CD4-positive, alpha-beta T cell treated with Interleukin-12 subunit alpha and Interleukin-12 subunit beta, for 1 hour (primary cell): ENCODE measurements at places on chromosomes 11 and 22.

DNA sequence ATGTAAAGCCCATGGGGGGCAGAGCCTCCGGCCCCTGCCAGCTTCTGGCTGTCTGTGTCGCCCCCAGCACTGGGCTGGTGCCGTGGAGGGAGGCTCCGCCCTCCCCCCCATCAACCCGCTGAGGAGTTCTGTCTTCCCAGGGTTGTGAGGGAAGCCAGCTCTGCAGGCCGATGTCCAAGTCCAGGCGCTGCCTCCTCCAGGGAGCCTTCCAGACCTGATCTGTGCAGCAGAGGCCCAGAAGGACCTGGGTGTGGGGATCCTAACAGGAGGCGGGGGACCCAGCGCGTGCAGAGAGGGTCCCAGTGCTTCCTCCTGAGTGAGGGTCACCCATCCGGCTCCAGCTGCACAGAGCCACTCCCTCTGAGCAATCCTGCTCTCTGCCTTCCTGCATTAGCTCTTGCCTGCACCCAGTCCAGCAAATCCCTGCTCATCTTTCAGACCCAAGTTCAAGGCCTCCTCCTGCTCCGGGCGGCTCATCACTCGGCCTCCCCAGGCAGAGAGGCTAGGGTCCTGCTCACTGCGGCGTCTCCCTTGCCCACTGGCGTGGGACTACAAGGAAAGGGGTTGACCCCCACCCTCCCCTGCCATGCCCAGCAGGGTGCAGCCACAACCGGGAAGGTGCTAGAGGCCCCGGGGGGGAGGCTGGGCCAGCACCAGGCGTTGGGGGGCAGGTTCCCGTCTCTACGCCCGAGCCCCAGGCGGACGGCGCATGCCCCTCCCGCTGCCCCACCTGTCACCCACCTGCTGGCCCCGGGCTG, 16.4 kb downstream of the PRR33 start:
- DNase-seq = no peak

- DNase-seq = no peak
Measured at GRCh38 chr22:42743501-42743991, 22.9 kb upstream of the A4GALT start.

GRCh38 chr11:120830085-120830620, 193.7 kb upstream of the TBCEL start:
- no peak for DNase-seq

- no peak for DNase-seq
Measured at GRCh38 chr22:24772493-24773220, 1.9 kb downstream of the PIWIL3 start.

GRCh38 chr22:36853407-36854099, 7.3 kb upstream of the NCF4 start:
- peak; percentile 88 for DNase-seq

- no peak for DNase-seq
Measured at GRCh38 chr11:64314805-64315561, 2.4 kb downstream of the TRMT112 start.

- DNase-seq = no peak
Measured at GRCh38 chr11:95254716-95255115, 23.7 kb upstream of the SESN3 start.

DNA sequence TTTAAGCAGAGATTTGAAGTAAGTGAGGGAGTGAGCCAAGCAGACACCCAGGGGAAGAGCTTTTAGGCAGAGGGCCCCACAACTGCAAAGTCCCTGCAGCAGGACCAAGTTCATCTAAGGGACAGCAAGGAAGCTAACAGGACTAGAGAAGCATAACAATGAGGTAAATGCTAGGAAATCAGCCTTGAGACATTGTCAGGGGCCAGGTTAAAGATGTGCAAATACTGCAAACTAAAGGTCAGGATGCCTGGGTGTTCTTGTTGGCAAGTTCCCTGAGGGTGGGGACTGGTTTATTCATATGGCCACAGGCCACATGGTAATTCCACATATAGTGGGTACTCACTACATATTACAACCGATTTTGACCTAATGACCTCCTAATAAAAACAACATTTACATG, 399.2 kb upstream of the NARS2 start:
- no peak for DNase-seq

GRCh38 chr11:125364121-125364826, 131.8 kb downstream of the FEZ1 start:
- DNase-seq = no peak

- DNase-seq = no peak
Measured at GRCh38 chr11:33959855-33960400, 68.1 kb upstream of the LMO2 start.

- peak; percentile 51 for DNase-seq
Measured at GRCh38 chr11:456533-456932, 6.5 kb downstream of the PTDSS2 start.
